CD4-positive, alpha-beta memory T cell (primary cell): ENCODE measurements at places on chromosomes 7 and 10. TPM values are rescaled to one million over a fixed set of nuclear protein-coding genes. Genes with fewer than 3 reads are reported as not detected.

Gene ACSM6
- not detected for polyA plus RNA-seq

Gene CALHM3
- polyA plus RNA-seq, result not detected

Gene ADAM8
- 63.9 TPM for polyA plus RNA-seq

Gene FKBP6
- not detected for polyA plus RNA-seq

Gene ARMC3
- polyA plus RNA-seq, result not detected

Gene CFAP43
- polyA plus RNA-seq, result not detected

Gene TRIM4
- polyA plus RNA-seq, result 28.8 TPM

Gene OR2A7
- not detected for polyA plus RNA-seq

Gene VWA2
- polyA plus RNA-seq, result not detected

Gene RABGEF1
- polyA plus RNA-seq, result 16.2 TPM

Gene CLRN3
- not detected for polyA plus RNA-seq

Gene ZFAND2A
- 41.8 TPM for polyA plus RNA-seq

Gene SLC13A4
- 0.52 TPM for polyA plus RNA-seq

DNA sequence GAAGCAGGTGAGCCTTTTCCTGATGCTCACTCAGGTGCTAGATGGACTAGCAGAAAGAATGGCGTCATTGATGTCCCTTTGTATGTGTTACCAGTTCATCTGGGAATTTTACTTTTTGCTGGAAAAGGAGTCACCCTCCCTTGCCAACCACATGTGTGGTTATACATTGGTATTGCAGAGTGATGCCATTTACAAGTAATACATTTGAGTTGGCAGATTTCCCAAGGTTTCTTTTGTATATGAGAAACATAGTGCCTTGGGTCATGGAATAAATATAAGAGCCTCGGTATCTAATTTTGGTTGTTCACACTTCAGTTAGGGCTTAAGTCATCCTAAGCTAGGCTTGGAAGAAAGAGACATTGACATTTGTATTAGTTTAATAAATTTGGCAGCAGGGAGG lies 10.4 kb upstream of the ATXN7L1 start:
- no peak for DNase-seq

- DNase-seq, result peak; percentile 77
Observed at GRCh38 chr10:31321396-31321941, 2.5 kb downstream of the ZEB1 start.

- no peak for DNase-seq
Observed at GRCh38 chr7:27619492-27619891, 43.2 kb downstream of the HIBADH start.

DNA sequence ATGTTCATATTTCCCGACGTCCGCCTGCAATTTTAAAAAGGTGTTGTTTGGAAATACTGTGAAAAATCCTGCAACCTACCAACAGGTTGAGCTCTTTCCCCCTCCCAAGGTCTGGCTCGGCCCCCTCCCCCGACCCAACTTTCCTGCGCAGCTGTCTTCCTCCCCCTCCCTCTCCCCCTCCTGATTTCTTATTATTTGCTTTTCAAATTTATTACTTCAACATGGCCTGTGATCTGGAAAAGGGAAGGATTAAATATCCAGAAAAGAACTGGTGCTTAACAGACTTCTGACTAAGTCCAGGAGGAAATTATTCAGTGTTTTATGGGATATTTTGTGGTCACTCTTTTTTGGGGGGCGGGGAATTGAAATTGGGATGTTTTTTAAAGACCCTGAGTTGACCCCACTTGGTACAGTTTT lies 2.4 kb downstream of the ARID5B start:
- no peak for DNase-seq

- DNase-seq, result no peak
Observed at GRCh38 chr10:4894335-4894734, 68.3 kb downstream of the AKR1E2 start.

GRCh38 chr10:110370006-110370405 lies 65.3 kb upstream of the SMNDC1 start:
- DNase-seq, result no peak

- no peak for DNase-seq
Observed at GRCh38 chr7:19932549-19933249, 159.3 kb upstream of the TMEM196 start.

GRCh38 chr10:132938472-132939339 lies 3.7 kb downstream of the CFAP46 start:
- DNase-seq, result no peak

- no peak for DNase-seq
Observed at GRCh38 chr7:34220506-34221185, 315.3 kb downstream of the BMPER start.

DNA sequence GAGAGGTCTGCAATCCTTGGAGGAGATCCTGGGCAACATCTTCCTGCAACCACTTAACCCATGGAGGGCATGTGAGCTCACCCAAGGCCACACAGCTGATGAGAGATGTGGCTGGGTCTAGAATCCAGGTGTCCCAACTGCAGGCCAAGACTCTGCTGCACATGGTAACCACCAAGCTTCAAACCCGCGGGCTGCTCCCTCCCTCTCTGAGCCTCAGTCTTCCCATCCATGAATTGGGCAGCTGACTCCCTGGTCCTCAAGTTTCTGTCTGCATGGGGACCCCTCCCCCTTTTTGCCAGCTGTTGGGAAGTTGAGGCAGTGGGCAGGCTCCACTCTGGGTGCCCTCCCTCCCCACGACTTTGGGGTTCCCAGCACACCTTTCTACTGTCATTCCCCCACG lies 20.9 kb upstream of the INMT start:
- DNase-seq, result no peak

DNA sequence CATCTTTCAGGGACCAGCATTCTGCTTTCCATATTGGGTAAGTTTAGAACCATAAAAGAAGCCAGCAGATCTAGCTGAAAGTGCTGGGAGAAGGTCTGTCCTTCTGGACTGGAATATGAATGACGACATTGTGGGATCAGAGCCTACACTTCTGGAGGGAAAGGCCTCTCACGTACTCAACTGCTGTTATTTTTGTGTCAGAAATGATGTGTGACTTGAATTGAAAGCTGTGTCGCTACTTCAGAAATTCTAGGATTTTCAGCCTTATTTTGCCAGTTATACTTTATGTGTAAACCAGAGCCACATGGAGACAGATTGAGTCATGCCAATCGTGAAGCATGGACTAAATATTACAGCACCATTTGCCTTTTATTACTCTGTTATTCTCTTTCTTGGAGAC lies 231.0 kb downstream of the KIAA1217 start:
- DNase-seq, result no peak

GRCh38 chr7:113289140-113289740 lies 170.9 kb upstream of the SMIM30 start:
- no peak for DNase-seq

DNA sequence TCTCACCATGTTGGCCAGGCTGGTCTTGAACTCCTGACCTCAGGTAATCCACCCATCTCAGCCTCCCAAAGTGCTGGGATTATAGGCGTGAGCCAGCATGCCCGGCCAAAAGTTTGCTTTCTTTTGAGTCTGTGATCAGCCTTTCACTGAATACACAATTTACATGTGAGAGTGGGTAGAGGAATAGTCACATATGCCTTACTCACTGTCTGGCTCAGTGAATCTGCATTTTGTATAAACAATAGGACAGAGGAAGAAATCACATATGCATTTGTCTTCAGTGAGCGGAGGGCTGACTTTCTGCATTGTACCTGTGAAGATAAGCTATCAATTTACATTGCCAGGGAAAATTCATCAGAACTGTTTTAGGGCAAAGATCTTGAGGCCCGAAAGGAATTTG lies 2.5 kb upstream of the TECPR1 start:
- no peak for DNase-seq

DNA sequence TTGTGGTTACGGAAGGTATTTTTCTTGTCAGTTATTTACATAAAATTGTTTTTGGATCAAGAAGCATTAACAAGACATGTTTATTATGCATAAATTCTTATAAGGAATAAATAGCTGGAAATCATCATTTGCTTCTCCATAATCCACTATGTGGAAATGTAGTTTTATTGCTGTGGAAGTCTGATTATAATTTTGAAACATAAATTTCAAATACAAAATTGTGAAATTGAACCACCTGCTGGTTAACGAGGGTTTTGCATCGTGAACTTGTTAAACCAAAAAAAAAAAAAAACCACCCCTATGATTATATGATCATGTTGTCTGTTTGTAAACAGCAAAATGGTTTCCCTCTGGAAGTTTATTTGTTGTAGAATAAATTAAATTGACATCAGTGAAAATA lies 25.9 kb downstream of the ABRAXAS2 start:
- DNase-seq, result no peak

DNA sequence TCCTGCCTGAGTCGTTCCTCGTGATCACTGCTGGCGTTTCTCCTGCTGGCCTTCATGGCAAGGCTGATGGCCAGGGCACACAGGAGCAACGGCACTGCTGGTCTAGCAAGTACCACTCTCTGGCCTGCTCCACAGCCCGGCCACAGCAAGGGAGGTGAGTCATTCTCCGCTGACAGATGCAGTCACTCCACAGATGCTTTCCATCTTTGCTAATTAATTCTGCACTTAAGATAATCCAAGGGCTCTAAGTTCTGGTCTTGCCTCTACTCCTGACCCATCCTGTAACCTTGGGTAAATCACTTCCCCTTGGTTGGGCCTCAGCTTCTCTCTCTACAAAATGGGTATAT lies 244.4 kb downstream of the RPS24 start:
- DNase-seq, result no peak

DNA sequence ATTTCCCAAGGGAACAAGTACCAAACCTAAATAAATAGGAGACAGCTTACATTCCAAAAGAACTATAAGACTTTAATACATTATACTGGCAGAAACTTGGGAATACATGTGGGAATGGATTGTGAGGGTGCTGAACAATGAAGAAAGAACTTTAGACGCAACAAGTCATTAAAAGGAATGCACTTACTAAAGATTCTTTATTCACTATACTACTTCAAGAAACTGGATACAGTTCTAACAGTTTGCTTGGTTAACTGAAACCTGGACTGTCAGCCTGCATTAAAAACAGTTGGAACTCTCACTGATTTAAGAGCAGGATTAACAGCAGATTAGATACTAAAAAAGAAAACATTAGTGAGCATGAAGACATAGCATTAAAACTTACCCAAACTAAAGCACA lies 12.0 kb downstream of the CACUL1 start:
- no peak for DNase-seq

- no peak for DNase-seq
Observed at GRCh38 chr10:64486149-64486548, 964.9 kb downstream of the REEP3 start.

- DNase-seq, result no peak
Observed at GRCh38 chr10:111037858-111038257, 39.0 kb upstream of the ADRA2A start.

DNA sequence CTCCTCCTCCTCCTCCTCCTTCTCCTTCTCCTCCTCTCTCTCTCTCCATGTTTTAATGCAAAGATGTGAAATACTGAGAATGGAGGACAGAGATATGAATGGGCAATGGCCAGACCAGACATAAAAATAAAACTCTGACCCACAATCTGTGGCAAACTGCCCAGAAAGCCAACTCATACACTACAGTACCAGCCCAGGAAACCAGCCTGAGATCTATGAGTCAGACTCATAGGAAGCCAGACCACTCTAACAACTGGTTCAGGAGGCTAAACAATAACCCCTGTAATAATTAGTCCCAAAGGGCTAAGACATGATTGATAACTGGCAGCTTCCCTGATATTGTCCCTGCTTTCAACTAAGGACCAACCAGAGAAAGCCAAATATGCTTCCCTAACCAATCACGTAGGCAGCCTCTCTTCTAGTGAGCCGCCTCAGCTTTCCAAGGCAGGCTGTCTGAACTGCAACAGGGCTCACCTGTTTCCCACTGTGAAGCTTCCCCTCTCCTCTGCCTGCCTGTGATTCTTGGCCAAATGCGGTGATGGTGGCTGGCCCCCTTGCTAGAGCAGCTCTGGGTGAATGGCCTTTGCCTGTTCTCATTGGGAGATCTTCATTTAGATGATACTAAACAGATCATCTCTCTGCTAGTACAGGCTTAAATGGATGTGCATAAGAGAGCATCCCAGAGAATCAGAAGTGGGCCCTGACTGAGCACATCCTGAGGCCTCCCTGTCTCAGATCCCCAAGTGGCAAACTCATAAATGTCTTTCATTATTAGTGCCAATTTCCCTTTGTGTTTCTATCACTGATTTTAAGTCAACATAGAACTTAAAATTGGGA lies 817.6 kb downstream of the TNS3 start:
- no peak for DNase-seq

DNA sequence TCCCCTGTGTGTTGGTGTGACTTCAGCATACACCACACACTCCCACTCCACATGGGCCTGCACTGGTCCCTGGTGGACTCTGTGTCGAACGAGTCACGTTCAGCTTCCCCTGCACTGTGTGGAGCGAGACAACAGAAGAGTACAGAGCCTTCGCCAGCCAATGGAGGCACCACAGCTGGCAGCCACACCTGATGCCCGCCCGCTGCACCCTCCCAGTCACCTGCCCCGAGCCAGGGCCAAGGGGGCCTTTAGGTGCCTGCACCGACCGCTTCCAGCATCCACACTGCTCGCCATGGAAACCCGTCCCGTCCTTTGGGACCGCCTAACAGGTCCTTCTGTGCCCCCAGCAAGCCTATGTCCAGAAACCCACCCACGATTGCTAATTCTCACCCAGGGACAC lies 9.2 kb downstream of the FOXL3 start:
- DNase-seq, result no peak

DNA sequence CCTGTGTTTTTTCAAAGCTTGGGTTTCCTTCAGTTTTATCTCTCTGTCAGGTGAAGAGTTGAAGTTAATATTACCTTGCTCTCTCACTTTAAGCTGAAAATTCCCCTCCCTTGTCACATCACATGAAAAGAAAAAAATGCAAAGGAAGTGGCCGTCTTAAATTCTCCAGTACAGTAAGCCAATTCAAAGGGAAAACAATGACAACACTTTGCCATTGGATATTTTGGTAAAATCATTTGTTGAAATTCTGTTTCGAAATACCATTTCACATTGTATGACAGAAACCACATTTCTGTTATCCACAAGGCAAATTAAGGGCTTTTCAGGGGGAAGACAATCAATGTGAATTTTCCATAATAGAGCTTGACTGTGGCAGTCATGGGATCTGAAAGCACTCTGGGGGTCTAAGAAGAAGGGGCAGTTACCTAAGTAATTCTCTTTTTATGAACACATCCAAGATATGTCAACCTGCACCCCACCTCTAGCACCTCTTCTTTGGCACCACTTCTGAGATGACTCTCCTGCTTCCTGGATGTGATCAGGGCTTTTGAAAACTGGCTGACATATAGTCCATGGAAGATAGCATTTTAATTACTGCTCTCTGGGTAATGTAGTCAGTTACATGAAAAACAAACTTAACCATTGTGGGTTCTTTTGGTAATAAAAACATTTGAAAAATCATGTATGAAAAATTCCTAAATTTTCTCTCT lies 63.8 kb downstream of the ENTPD1 start:
- no peak for DNase-seq

DNA sequence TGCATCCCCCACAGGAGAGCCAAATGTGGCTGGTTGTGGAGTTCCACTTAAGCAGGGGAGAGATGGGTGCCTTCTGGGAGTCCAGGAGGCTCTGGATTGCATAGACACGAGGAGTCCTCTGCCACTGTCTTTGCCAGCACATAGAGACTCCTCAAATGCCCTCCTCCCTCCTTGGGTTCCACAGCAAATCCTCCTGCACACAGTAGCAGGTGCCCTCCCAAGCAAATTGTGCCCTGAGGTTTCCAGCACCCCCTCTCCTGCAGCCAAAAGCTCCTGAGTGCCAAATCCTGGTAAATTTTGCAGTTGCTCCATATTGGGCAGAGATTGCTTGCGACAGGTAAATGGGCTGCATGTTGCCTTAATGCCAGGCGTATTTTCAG lies 5.8 kb downstream of the EVX1 start:
- no peak for DNase-seq

- DNase-seq, result peak; percentile 32
Observed at GRCh38 chr10:102504179-102504975, 605 bp downstream of the SUFU start.

- no peak for DNase-seq
Observed at GRCh38 chr10:110803830-110804338, 67.8 kb upstream of the PDCD4 start.
